Psoas muscle (tissue), 8 donors: ENCODE measurements at places on chromosomes 2 and 18. TPM values are rescaled to one million over a fixed set of nuclear protein-coding genes. Genes with fewer than 3 reads are reported as not detected.

The GALR1 gene
- under 0.01 TPM for polyA plus RNA-seq

The HAAO gene
- polyA plus RNA-seq: 0.80 TPM

- no peak for DNase-seq
These were observed 48.5 kb upstream of the EPC2 start for GRCh38 chr2:148596018-148596417.

DNA sequence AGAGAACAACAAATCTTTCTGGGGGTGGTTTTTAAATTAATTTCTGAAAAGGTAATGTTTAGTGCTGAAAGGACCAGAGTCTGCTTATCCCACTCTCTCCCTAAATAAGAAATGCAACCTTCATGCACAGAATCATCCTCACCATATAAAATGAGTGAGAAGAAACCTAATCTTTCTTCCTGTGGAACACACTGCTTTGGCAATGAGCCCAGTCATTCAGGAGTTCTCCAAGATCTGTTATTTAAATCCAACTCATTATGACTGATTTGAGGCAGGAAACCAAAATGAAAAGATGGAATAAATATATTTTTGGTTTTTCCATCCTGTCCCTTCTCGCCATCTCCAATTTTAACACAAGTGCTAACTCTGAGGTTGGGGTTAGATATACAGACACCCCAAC, 228.3 kb downstream of the SRBD1 start:
- no peak for DNase-seq

- DNase-seq: no peak
These were observed 10.7 kb downstream of the MERTK start for GRCh38 chr2:111909079-111909478.

The R3HDM1 gene
- polyA plus RNA-seq: 4.6 TPM

DNA sequence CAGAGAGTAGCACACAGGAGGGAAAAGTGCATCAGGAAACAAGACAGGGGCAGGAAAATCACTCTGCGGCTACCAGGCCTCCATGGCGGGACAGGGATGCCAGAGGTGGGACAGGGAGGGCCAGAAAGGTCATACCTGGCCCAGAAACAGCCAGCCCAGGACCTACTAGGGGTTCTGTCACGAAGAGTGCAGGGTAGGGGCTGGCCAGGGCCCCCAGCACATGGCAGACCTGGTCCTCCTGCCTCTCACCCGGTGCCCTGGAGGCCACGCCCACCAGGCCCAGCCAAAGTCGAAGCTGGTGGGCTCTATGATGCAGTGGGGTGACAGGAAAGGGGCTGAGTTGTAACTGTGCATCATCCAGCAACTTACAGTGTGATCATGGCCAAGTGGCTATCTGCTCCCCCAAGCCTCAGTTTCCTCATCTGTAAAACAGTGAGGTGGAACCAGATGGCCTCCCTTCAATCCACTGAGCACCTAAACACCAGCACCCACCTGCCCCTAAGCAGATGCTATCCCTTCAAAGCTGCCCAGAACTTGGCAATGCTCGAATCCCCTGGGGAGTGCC, 10.6 kb downstream of the CYP26B1 start:
- peak; percentile 43 for DNase-seq

- no peak for DNase-seq
These were observed 96.3 kb upstream of the ATP5MC3 start for GRCh38 chr2:175277772-175278171.
